Testis (tissue), 5 donors: ENCODE measurements at places on chromosomes 6 and 20. TPM values are rescaled to one million over a fixed set of nuclear protein-coding genes. Genes with fewer than 3 reads are reported as not detected.

The LTB gene
- polyA plus RNA-seq, result 7.2 TPM

The PLG gene
- polyA plus RNA-seq, result 1.5 TPM

The SAMD3 gene
- 11.8 TPM for polyA plus RNA-seq

The RSPO3 gene
- polyA plus RNA-seq, result 6.6 TPM

The DST gene
- polyA plus RNA-seq, result 94.8 TPM

The PPARD gene
- polyA plus RNA-seq, result 21.5 TPM

The FILIP1 gene
- 2.0 TPM for polyA plus RNA-seq

The KIZ gene
- polyA plus RNA-seq, result 41.4 TPM

The UBE2C gene
- polyA plus RNA-seq, result 36.7 TPM

The STMN3 gene
- 15.1 TPM for polyA plus RNA-seq

The PKIB gene
- polyA plus RNA-seq, result 5.0 TPM

The CNBD2 gene
- polyA plus RNA-seq, result 46.6 TPM

The SLX4IP gene
- polyA plus RNA-seq, result 3.8 TPM

The SPDEF gene
- 0.33 TPM for polyA plus RNA-seq

The ADGRF5 gene
- polyA plus RNA-seq, result 13.1 TPM

The CRISP2 gene
- 709 TPM for polyA plus RNA-seq
